Stimulated activated CD8-positive, alpha-beta memory T cell treated with anti-CD3 and anti-CD28 coated beads, Interleukin-7, amount 100 ng/mL, for 1 hour (primary cell): ENCODE measurements at places on chromosomes 3 and 15.

GRCh38 chr15:80107774-80108173 is 45.0 kb upstream of the FAH start:
- no peak for DNase-seq

DNA sequence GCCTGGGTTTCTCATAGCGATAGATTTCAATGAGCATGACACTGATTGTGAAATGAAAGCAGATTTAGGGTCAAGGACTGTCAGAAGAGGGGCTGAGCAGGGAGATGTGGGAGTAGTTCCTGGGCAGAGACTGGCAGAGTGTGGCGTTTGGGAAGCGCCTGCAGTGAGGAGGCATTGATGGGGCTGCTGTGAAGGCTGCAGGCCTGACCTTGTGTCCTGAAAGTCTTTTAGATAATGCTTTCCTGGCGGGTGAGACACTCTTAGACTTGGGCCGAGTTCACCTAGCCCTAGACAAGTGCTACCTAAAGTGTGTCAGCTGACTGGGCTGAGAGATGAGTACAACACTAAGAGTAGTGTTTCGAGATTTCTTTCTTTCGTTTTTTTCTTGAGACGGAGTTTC is 20.7 kb downstream of the USP13 start:
- DNase-seq, result no peak

GRCh38 chr3:144369129-144369879 is 397.7 kb downstream of the DIPK2A start:
- no peak for DNase-seq

- DNase-seq, result no peak
Measured at GRCh38 chr3:123499322-123499721, 50.4 kb upstream of the ADCY5 start.

DNA sequence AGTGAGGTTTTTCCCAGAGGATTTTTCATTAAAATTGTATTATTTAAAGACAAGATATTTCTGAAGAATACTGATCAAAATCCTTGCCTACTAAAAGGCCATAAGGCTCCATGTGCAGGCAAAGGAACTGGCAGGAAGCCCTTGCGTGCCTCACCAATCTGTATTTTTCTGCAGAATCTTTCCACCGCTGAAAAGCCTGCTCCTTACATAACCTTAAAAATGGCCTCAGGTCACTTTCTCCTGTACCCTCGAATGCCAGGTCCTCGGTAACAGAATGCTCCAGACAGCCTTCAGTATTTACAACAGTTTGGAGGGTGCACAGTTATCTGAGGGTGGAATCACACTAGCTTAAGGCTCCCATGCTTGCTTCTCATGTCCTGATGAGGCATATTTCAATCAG is 3.2 kb downstream of the MORC1 start:
- DNase-seq, result no peak

DNA sequence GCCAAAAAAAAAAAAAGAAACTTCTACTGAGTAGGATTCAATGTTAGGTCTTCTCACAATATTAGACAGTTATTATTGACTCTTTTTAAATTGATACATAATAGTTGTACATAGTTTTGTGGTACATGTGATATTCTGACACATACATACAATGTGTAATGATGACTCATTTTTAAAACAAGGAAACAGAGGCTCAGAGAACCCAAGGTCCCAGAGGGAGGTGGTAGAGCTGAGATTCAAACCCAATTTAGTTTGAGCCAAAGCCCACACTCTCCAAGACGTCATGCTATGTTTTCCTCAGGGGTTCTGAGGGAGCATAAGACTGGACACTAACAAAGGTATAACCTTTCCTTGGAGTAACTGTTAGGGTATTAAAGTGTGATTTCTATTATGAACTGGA is 40.6 kb downstream of the MYO5C start:
- no peak for DNase-seq

- DNase-seq, result no peak
Measured at GRCh38 chr3:93994056-93994455, 14.1 kb downstream of the ARL13B start.

- DNase-seq, result no peak
Measured at GRCh38 chr3:144287001-144287400, 315.4 kb downstream of the DIPK2A start.

DNA sequence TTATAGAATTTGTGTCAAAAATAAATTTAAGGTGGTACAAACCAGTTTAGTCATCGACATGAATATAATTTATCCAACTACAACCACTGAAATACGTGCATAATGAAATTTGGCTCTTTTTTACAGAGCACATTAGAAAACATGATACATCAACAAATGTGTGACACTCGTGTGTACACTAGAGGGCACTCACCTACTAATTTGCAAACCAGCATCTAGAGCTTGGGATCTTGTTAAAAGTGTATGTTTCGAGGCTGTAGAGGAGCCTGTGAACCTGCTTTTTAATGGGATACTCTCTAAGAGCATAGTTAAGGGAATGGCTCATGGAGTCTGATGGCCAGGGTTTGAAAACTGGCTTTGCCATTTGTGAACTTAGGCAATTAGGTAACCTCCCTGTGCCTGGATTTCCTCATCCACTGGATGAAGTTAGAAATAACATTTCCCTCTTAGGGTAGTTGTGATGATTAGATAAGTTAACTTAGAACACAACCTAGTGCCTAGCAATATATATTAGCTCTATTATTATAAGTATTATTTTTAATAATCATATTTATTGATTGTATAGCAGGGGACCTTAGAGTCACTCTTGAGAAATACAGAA is 8.8 kb upstream of the CPOX start:
- no peak for DNase-seq

DNA sequence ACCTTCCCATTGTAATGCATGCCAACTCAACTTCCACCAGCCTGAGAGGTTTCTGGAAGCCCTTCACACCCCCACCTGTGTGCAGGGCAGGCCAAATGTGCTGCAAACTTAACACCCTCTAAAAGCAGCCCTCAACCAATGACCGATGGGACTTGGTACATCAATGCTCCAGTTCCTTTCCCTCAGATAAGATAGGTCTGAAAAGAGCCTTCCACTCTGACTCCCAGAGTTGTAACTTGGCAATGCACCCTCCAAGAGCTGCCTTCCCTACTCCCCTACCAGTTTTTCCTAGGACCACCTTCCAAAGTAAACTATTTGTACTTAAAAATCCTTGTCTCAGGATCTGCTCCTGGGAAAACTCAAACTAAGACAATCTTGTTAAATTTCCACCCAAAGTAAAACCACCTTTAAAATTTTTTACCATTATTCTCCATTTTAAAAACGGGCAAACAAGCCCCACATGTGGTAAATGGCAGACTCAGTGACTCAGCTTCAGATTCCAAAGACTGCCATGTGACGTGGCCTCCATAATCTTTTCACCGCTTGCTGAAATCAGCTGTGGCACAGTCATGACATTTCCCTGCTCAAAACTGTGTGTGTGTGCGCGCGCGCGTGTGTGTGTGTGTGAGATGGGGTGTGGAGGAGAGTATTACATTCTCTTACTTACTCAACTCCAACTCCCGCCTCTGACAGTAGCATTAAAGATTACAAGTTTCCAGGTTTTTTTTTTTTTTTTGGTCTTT is 17.2 kb downstream of the RASGRP1 start:
- no peak for DNase-seq

DNA sequence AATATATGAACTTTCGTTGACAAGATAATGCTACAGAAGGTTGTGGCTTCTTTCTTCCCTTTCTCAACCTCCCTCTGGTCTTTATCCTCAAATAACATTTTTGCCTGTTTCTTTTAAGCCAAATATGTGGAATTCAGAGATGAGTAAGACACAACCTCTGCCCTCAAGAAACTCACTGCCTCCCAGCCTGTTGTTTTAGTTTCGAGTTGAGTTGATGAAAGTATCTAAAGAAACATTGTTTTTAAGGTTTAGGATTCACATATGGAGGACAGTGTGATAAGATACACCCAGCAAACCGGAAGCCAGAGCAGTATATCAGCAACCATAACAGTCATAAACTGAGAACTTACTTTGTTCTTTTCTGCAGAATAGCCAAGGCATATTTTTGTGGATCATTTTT is 218.6 kb downstream of the THSD4 start:
- no peak for DNase-seq
